ENCODE measurements at places on chromosomes 12 and 14.

DNA sequence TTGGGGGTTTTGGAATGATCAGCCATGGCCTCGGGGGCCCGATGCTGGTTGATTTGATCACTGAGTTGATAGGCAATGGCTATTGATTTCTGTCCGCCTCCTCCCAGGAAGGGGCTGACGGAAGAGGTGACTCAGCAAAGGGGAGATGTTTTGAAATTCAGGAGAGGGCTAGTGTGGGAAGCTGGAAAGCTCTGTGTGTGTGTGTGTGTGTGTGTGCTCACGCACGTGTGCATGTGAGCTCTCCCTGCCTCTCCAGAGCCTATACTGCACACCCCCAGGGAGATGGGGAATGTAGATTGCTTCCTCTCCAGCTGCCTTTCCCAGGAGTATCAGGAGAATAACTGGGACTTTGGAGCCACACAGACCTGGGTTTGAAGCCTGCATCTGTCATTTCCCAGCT is 184.9 kb upstream of the MYL2 start:
- no peak for DNase-seq

DNA sequence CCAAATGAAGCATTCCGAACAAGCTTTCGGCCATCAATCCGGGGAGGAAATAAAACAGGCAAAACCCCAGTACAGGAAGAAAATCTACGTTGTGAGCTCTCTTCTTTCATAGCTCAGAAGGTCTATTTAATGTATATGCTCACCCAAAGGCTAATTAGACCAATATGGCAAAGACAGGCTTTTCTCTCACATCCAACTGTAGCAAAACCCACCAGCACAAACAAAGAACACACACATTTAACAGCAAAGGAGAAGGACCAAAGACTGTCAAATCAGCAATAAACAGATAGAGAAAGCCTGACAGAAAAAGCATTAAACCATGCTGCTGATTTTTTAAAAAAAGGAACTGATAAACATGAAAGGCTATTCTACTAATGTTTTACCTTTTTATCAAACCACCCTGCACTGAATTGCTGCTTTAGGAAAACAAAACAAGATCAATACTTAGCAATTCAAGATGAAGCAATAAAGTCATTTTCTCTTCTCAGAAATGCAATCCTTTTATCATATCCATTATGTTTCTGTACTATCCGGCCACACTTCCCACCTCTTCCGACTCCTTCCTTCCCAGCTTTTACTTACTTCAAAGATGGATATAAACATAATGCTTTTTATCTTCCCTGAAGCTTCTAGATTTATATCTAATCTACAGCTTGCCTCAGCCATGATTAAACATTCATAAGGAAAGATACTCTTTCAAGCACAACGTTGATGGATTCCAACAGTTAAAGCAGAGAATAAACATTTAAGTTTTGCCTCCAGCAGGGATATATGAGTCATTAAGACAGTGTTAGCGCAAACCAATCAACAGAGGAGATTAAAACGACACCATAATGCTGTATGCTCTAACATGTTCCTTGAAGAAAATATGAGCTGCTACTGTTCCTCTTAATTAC is 74.6 kb upstream of the BBS10 start:
- DNase-seq, result no peak

DNA sequence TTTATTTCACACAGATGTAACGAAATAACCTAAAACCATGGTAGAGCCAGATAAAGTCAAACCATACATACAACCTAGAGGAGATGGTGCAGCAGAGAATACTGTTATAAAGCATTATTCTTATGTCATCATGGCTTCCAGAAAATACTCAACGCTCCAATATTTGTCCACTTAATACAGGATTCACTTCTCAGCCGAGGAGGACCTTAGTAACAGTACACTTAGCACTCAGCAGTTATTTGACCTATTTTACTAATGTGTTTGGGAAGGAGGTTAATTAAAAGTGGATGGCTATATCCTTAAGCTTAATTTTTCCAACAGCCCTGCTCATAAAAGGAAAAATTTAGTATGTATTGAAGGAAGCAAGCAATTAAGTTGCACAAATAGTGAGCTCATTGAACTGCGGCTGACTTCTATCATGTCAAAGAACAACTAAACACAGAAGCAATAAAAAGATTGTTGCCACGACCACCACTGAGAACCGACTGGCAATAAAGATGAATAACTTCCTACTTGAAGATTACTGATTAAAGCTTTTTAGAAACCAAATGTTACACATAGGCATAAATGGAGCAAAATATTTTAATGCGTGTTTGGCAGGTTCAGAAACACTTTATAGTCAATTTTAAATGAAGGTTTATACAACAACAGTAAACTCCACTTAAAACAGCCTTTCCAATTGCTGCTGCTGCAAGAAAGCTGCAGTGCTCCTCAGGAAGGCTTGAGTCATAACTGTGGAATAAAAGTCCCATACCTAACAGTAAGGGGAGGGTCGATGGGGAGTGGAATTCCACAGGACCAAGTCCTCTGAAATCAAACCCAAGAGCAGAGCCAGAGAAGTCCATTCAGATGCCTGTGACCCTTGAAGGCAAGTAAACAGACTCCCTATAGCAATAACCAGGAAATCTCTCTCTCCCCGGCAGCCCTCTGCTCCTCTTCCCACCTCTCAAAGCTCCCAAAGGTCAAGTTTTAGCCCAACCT is 218.9 kb upstream of the CDKN3 start:
- DNase-seq, result no peak

GRCh38 chr12:95396849-95397468 is 77.0 kb upstream of the METAP2 start:
- DNase-seq, result no peak

DNA sequence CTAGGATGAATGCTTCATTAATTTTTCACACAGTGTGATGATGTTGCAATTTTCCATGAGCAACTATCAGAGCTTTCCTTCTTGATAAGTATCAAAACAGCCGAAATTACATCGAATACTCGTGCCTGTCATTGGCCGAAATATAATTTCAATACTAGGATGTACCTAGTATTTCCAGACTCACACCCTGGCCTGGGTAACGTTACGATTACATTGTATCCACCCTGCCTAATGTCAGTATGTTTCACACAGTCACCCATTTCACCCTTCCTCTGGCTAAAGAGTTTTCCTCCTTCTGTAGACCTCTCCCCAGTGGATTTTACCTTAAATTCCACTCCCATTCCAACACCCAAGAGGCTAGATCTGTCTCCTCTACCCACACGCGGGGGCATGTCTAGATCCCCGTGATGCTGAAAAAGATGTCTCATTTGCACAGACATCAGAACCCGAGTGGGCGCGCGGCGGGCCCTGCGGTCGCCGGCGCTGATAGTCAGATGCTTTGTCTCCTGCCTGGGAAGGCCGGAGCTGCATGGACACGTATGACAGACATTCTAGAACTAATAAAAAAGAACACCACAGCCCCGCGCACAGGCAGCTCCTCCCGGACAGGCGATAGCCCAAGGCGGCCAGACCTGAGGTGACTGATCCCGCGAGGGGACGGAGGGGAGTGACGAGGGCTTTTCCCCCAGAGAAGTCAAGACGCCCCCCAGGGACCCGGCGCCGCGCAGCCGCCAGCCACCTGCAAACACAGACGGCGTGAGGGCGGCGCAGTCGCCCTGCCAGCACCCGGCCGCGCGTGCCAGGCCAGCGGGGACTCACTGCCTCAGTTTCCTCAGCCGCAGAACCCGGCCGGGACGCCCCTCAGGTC is 723 bp downstream of the KIF21A start:
- DNase-seq, result no peak

DNA sequence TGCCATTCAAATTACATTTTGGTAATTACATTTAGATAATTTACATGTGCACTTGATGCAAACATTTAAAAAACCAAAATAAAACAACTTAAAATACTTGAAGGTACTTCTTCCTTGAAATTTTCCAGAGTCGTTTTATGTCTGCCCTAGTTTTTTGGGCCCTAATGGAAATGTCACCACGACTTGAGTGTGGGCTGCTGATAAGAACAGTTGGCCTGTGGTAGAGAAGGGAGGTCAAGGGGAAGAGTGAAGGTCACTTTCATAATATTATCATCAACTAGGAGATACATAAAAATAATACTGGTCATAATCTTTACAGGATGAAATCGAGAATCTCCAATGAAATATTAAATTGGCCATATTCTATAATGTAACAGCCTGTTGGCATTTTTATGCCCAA is 23.1 kb downstream of the ZDHHC17 start:
- no peak for DNase-seq

DNA sequence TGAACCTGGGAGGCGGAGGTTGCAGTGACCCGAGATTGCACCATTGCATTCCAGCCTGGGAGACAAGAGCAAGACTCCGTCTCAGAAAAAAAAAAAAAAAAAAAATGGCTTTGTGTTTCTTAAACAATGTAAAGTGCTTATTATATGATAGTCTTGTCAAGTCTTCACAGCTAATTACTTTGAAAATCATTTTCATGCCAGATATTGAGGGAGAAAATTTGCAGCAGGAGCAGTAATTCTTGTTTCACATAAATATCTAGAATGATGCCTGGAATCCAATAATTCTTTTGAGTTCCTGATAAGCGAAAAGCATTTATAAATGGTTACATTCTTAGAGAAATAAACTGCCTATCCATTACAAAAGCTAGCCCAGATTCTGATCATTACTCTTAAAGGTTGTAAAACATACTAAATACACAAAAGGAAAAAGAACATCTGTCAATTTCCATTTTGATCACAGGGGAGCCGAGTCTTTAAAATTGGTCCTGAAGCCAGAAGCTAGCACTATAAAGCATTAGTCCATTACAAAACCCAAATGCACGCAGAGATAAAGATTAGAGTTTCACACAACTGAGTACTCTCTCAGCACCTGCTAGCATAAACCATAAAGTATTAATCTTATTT is 50.3 kb downstream of the IFT81 start:
- no peak for DNase-seq

GRCh38 chr12:96261557-96261956 is 67.4 kb downstream of the ELK3 start:
- DNase-seq, result no peak

DNA sequence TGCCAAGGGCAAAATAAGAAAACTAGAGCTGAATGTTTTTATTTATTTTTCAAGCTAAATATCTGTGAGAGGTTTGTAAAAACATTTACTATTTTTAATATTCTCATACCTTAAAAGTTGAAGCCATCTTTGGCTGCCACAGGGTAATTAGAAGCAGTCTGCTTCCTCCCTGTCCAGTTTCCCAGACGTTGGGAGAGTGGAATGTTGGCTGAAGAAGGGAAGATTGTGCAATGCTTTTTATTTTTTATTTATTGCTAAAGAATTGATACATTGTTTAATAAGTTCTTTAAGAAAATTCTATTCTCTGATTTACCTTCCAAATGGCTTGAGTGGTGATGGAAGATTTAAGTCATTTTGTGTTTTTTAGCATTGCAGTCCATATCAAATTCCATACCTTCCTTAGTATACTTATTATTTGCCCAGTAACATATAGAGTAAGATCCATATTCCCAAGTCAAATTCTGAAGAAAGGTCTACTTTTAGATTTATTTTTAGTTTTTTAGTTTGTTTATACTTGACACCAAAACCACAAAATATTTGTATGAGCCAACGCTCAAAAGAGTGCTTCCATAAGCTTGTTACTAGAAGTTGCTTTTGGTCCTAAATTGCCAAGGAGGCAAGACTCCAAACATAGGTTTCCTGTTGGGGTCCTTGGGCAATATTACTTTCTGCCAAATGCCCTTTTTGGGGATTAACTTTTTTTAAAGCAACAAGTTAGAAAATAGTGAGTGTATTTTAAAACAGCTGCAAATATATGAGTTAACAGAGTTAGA is 124.0 kb upstream of the CPM start:
- DNase-seq, result no peak

GRCh38 chr14:44379292-44379977 is 127.6 kb downstream of the FSCB start:
- DNase-seq, result no peak

DNA sequence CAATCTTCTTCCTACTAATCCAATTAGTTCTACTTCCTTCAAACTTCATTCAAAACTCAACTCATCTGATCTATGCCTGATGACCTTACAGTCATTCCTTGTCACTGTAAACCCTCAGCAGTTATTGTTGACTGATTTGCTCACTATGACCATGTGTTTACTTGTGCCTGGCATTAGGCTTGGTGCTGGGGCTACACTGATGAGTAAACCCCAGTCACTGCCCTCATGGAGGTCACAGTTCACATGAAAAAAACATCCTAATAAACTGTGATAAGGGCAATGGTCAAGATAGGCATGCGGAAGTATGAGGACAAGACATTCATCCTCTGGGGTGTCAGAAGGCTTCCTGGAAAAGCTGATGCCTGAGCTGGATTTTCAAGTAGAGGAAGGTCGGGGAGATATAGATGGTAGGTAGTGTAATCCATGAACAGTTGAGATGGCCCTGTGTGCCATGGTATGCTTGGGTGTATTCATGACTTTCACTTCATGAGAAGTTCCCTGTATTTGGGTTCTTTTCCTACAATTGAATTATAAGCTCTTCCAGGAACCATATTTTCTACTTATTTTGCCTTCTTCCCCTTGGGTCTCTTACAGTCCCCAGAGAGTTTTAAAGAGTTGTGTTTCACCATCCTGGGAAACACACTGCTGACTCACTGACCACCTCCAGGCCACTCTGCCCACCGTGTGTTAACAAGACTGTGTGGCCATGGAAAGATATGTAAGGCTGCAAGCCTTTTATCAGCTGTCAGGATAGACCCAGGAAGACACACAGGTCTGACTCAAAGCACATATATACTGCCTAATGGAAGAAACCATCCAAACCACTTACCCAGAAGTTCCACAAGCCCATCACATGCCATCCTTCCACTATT is 38.7 kb upstream of the DUSP6 start:
- DNase-seq, result no peak

DNA sequence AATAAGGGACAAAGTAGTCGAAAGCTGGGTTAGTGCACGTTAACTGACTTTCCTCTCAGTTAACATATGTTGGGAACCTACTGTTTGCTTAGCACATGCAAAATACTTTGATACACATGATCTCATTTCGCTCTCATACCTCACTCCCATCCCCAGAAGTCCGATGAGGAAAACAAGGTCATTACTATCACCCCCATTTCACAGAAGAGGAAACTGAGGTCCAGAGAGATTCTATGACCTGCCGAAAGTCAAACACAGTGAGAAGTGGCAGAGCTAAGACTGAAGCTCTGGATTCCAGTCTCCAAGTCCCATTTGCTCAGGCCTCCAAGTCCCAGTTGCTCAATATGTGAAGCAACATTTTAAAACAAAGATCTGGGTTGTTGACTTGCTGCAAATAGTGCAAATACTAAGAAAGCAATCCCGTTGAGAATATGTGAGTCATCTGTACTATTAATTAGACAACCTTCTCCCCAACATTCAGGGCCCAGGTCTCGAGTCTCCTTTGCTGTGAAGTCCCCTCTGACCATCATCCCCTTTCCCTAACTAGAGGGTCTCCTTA is 170.6 kb upstream of the PWP1 start:
- DNase-seq, result no peak

- DNase-seq, result no peak
Observed at GRCh38 chr12:15868186-15868585, 14.0 kb upstream of the STRAP start.

- no peak for DNase-seq
Observed at GRCh38 chr12:24359418-24359817, 409.9 kb upstream of the SOX5 start.

Measured in CD4-positive, CD25-positive, alpha-beta regulatory T cell (primary cell).